ENCODE measurements at places on chromosomes 11 and 22.

GRCh38 chr22:44287121-44287693 is 25.5 kb downstream of the SHISAL1 start:
- no peak for DNase-seq

DNA sequence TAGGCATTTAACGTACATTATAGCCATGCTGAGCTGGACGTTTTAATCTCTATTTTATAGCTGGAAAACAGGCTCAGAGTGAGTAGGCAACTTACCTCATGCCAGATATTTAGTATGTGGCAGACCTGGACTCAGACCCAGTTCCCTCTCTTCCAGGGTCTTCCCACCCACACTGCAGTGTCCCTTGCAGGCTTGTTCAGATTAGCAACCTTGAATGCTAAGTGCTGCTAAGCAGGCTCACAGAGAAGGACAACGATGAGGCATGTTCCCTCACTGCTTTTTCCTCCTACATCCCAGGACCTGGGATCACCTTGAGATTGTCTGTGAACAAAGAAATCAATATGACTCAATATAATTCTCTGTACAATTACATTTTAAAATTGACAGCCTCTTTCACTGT is 65.6 kb downstream of the NCAM1 start:
- DNase-seq: no peak

DNA sequence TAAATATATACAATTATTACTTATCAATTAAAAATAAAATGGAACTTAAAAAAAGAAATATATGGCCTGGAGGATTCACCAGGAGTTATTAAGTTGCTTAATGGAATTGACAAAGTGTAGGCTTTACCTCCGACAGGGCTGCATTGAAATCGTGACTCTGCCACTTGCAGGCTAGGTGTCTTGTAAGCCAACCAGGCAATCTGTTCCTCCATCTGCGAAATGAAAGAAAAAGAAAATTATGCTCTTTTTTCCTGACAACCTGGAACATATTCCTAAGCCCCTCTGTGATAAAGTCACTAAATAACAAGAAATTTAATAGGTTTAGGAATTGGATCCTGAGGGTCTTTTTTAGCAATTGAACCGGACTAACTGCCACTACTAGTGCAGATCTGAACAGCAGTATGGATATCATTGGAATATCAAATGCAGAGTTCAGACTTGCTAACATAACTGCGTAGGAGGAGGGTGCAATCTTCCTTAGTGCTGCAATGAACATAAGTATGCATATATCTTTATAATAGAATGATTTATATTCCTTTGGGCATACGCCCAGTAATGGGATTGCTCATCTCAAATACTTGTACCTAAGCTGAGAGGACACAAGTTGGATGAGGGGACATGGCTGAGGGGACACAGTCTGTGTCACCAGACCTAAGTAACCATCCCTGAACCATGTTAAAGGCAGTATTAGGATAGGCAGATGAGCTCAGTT is 42.5 kb upstream of the CEP126 start:
- DNase-seq: no peak

GRCh38 chr22:47043835-47044721 is 281.6 kb downstream of the TBC1D22A start:
- DNase-seq: peak; percentile 25

GRCh38 chr11:70180906-70181305 is 22.2 kb upstream of the FADD start:
- DNase-seq: no peak

DNA sequence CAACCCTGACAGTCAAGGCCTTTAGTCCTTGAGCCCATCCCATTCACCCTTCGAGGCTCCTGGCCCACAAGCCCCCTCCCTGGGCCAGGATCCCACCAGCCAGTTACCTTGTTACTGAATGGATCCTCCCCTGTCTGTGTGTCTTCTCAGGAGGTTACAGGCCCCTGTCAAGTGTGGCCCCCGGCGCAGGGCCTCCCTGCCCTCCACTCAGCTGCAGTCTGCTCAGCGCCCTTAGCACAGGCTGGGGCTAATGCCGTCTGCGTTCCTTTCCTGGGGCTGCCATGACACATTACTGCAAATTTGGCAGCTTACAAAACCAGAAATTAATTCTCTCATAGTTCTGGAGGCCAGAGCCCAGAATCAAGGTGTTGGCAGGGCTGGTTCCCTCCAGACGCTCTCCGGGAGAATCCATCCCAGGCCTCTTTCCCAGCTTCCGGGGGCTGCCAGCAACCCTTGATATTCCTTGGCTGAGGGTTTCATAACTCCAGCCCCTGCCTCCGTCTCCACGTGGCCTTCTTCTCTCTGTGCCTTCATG is 9.4 kb upstream of the SYT12 start:
- DNase-seq: no peak

DNA sequence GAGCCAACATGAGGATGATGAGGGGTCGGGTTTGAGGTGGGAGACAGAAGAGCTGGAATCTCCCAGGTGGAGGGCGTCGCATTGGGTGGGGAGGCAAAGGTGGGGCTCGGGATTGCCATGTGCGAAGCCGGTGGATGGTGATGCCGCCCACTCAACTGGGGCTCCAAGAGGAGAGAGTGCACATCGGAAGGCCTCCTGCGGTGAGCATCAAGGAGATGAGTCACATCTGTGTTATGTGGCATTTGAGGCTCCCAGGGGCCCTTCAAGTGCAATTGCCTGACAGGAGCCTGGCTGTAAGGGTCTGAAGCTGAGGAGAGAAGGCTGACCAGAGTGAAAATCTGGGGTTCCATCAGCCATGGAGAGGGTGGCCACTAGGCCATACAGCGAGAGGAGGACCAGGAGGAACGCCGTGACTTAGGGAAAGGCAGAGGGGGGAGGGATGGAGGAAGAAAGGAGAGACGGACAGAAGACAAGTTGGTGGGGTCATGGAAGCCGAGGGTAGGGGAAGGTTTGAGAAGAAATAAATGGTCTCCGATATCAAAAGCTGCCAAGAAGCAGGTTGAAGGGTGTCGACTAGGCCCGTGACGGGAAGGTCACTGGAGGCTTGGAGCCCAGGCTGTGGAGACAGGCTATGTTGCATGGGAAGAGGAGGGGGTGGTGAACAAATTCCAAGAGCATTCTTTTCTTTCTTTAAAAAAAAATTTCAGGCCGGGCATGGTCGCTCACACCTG is 21.3 kb downstream of the RASD2 start:
- DNase-seq: no peak

DNA sequence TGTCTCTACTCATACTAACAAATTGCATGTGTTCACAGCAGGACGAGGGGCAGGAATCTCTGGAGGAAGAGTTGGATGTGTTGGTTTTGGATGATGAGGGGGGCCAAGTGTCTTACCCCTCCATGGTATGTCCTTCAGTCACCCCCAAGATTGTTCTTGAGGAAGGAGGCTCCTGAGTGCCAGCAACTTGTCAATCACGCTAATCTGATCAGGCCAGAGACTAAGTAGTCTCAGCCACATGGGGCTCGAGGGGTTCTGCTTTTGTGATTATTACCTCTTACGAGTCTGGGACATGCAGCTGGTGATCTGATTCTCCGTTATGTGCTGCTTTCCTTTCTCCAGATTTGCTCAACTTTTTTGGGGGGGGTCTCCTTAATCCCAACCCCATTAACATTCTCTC is 54.3 kb downstream of the CTNND1 start:
- DNase-seq: no peak

DNA sequence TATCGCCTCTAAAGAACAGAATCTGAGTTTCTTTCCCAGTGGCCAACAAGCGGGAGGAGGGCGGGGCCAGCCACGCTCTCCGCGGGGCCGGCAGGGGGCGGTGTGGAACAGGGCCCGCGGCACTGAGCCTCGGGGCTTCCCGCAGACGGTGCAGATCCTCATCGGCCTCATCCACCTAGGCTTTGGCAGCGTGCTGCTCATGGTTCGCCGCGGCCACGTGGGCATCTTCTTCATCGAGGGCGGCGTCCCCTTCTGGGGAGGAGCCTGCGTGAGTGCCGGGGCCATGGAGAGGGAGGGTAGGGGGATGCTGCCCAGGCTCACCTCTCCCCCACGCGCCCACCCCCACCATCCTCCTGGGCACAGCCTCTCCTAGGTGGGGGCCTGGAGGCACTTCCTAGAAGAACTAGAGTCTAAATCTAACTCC is 10.7 kb downstream of the MS4A15 start:
- no peak for DNase-seq

- no peak for DNase-seq
Observed at GRCh38 chr11:21144531-21144930, 475.1 kb downstream of the NELL1 start.

GRCh38 chr11:37078521-37078920 is 480.5 kb upstream of the RAG2 start:
- no peak for DNase-seq

DNA sequence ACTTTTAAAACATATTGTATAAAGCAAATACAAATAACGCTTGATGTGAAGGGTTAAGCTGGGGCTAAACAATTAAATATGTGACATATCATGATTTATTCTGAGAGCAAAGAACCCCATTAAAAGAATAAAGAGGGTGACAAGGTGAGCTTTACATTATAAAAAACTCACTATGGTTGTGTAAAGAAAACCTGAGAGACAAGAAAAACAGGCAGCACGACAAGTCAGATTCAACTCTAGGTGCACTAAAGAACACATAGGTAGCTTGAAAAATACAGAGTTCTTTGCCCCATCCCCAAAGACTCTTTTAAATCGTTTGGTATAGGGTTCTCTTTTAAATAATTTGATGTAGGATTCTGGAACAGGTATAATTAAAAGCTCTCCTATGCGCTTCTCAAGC is 63.5 kb downstream of the LUZP2 start:
- DNase-seq: no peak

GRCh38 chr22:45129703-45130524 is 33.8 kb upstream of the NUP50 start:
- no peak for DNase-seq

DNA sequence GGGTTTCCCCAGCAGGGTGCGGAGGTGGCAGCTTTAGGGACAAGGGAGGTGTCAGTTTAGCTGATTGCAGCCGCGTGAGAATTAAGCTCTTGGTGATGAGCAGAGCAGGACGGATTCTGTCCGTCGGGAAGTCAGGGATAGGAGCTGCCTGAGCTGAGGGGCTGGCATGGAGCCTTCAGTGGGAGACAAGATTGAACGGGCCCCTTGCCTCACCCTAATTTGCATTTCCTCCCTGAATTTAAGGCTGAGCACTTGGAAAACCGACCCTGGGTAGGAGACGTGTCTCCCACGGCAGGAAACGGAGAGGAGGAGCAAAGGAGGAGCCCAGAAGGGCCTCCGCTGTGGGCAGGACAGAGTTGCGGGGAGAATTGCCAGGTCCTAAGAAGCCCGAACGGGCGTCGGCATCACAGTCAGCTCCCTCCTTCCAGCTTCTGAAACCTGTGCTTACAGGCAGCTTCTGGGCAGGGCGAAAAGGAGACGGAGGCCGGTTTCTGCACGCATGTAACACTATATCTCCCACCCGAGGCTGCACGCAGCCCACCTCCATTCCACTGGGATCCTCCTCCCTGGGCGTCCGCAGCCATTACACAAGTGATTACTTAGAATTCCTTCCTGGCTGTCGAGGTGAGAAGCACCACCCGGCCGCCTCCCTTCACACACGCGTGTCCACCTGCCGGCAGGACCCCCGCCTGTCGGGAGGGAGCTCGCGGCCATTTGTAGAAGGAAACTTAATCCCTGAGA is 345.8 kb downstream of the BRD1 start:
- no peak for DNase-seq

DNA sequence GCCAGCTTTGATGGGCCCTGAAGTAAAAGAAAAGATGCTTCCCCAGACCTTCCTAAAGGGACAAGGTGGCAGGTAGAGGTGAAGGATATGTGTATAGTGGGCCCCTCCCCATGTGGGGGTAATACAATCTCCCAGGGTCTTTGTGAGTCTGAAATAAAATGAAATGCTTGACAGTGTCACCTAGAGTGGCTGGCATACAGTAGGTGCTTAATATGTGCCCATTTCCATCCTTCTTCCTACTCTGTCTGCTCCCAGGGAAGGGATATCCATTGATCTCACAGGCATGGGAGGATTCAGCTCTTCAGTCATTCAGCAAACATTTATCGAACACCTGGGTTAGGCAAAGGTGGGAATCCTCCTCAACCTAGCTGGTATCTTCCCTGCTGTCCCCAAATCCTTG is 6.1 kb upstream of the CREB3L1 start:
- DNase-seq: no peak

DNA sequence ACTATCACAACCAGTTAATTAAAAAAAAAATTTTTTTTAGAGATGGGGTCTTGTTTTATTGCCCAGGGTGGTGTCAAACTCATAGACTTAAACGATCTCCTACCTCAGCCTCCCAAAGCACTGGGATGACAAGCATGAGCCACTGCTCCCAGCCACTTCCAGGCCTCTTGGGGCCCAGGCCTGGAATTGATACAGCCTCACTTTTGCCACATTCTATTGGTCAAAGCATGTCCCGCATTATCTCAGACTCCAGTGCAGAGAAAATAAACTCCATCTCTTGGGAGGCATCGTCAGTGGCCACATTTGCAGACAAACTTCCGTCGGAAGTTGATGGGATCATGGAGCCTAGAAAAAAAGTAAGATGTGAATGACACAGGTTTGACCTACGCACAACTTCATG is 9.4 kb upstream of the RASD2 start:
- DNase-seq: no peak

- DNase-seq: no peak
Observed at GRCh38 chr11:94281324-94281723, 23.1 kb upstream of the IZUMO1R start.

Measured in KBM-7 (cell line).